ENCODE measurements at places on chromosomes 2 and 18.

DNA sequence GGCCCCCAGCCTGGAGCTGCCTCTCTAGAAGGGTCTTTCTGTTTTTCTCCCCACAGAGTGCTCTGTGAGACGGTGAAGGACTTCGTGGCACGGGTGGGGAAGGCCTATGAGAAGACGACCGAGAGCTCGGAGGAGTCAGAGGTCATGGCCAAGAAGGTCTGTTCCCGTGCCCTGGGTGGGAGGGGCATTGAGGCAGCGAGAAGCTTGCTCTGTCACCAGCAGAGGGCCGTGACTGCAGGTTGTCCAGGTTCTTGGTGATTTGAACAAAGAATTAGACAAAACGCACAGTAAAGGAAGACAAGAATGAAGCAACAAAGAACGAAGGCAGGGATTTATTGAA is 93.9 kb downstream of the DGKD start:
- DNase-seq, result no peak

DNA sequence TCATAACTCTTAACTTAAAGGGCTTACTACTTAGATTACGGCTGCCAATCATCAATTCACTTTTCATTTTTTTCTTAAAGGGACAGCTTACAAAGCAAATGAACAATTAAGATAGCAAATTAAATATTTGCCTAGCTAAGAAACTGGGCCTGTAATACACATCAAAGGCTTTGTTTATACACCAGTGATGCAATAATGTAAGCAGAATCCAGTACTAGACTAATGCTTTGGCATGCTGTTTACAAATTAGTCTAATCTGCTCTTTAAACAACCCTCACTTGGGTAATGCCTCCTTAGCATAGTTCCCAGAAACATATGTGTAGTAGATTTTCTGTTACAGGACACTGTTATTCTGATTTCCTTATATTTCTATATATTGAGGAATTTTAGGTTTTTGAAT is 105.8 kb downstream of the ARHGAP28 start:
- DNase-seq, result no peak

DNA sequence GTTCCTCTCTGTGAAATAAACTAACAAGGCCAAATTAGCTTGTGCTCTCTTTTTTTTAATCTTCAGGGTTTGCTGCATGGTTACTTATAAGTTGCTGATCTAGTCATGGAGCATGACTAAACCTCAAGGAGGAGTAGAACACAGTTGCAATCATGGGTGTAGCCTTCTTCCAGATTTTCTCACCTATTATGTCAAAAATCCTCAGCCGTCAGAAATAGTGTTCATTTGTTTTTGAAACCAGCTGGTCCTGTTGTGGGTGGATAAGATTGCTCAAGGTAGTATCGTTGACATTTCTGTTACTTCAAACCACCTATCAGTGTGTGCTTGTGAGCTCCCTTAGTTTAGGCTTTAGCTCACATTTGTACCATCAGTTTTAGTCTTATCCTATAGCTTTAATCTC is 11.2 kb downstream of the RELCH start:
- no peak for DNase-seq

DNA sequence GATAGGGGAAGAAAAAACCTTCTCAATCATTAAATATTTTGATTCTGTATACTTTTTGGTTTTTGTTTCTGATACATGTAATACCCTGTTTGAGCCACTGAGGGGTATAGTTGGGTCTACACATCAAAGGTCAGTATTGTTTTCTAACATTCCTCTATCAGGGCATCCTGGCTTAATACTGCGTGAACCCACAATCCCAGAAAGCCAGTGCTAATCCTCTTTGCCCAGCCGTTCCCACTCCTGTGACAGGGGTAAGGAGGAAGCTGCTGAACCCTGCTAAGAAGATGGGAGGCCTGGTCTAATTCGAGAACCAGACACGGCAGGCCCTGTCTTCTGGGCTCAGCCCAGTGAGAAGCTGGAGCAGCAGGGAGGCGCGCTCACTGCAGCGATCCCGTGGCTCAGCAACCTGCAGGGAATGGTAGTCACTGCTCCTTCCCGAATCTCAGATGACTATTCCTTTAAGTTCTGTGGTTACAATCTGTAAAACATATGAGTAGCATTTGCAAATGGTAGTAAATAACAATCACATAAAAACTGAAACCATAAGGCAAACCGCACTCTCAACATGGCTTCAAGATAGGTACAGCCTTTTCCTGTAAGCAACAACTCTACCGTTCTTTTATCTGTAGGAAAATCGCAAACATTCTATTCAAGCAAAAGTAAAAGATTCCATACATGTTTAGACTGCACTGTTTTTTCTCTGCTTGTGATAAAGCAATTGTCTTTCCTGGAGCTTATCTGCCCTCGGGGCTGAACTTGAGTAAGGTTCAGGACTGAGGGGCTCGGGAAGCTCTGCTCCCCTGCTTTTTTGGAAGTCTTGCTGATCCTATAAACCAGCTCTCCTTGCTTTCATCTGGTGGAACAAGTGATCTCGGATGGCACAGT is 87.0 kb downstream of the EPB41L3 start:
- DNase-seq, result no peak

GRCh38 chr18:46042571-46043123 is 29.4 kb downstream of the PSTPIP2 start:
- no peak for DNase-seq

DNA sequence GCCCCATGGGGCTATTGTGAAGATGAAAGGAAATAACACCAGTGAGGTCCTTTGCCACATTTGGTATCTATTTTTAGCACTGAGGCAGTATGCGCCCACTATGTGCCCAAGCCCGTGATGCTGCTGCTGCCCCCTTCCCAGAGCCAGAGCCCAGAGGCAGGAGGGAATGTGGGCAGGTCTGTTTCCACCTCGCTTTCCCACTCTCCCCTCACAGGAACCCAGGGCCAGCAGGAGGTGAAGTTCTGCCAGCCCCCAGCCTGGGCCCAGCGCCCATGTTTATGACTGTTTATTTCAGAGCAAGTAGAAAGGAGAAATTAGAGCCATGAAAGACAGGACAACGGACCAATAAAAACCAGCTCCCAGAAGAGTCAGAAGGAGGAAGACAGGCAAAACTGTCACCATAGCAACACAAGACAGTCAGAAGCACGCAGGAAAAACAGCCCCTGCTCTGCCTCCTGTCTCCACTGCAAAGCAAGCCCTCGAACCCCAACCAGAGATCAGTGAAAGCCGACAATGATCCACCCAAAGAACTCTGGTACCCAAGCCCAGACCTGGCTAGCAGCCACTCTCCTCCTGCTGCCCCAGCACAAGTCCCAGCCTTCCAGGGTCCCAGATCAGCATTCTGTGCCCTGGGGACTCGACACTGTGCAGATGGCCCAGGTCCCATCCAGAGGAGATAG is 1.4 kb downstream of the CYRIA start:
- DNase-seq, result no peak

DNA sequence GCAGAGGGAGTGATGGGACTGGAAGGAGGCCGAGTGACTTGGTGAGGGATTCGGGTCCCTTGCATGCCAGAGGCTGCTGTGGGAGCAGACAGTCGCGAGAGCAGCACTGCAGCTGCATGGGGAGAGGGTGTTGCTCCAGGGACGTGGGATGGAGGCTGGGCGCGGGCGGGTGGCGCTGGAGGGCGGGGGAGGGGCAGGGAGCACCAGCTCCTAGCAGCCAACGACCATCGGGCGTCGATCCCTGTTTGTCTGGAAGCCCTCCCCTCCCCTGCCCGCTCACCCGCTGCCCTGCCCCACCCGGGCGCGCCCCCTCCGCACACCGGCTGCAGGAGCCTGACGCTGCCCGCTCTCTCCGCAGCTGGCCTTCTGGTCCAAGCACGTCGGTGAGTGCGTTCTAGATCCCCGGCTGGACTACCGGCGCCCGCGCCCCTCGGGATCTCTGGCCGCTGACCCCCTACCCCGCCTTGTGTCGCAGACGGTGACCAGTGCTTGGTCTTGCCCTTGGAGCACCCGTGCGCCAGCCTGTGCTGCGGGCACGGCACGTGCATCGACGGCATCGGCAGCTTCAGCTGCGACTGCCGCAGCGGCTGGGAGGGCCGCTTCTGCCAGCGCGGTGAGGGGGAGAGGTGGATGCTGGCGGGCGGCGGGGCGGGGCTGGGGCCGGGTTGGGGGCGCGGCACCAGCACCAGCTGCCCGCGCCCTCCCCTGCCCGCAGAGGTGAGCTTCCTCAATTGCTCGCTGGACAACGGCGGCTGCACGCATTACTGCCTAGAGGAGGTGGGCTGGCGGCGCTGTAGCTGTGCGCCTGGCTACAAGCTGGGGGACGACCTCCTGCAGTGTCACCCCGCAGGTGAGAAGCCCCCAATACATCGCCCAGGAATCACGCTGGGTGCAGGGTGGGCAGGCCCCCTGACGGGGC is 4.6 kb downstream of the PROC start:
- peak; percentile 64 for DNase-seq

- DNase-seq, result no peak
Measured at GRCh38 chr18:45057955-45058600, 377.4 kb downstream of the SETBP1 start.

GRCh38 chr2:133486771-133487191 is 81.5 kb downstream of the NCKAP5 start:
- no peak for DNase-seq

- DNase-seq, result no peak
Measured at GRCh38 chr2:160812830-160813505, 319.4 kb upstream of the RBMS1 start.

DNA sequence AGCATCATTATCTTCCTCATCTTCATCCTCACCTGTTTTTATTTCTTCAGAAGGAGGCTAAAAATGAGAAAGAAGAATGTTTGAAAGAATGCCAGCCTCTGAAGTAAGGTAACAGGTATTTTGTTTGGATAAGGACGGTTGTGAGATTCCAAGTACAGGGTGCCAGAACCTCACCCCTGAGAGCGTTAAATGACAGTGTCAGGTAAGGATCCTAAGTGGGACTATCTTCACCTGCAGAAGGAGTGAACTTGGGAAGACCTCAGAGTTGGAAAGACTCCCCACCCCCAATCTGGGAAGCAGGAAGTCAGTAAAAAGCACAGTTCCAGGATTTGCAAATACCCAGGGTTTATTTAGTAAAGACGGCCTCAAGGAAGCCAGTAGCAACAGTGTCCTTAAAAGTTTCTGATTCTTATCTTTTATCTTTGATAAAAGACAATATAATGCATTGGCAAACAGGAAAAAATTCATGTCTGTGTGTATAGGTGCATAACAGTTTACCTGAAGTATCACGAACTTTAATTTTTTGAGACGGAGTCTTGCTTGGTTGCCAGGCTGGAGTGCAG is 52.3 kb downstream of the THOC1 start:
- DNase-seq, result no peak
